ENCODE measurements at places on chromosomes 11 and 22.
A peak's percentile ranks its signal among the peaks of the same experiment; 100 is the strongest.

GRCh38 chr22:19598054-19598855 lies 74.0 kb upstream of the CLDN5 start:
- DNase-seq, result no peak

DNA sequence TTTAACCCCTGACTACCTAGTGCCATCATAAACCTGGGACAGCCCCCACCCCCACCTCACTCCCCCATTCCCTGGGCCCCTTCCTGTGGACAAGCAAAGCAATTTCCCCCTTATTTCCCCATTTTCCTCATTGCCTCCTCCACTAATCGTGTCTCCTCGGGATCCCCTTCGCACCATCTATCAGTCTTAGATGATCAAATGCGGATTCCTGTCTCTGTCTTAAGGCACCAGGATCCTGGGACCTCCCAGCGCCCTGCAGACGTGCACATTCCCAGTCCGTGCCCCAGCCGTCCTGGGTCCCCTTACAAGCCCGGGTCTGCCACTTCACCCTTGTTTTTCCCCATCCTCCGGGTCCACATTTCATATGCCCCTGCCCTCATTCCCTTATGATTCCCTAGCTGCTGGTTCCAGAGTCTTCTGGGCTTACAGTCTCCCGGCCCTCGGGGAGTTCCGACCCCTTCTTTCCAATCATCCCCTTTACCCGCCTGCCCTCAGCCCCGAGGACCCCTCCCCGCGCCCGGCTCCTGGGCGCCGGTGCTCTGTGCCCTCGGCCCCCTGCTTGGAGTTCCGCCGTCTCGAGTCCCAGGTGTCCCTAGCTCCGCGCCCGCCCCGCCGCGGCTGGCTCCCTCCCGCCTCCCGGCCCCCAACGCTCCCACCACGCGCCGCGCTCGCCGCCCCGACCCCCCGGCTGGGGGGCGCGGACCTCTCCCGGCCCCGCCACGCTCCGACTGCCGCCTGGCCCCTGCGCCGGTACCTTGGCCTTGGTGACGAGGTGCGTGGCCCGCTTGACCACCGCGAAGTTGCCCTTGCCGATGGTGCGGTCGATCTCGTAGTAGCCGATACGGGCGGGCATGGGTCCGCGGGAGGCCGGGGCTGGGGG lies 599 bp downstream of the SIK3 start:
- DNase-seq, result peak; percentile 43

- DNase-seq, result no peak
Observed at GRCh38 chr11:26743622-26744021, 21.8 kb upstream of the SLC5A12 start.

GRCh38 chr11:33778675-33779074 lies 4.4 kb upstream of the FBXO3 start:
- DNase-seq, result no peak

GRCh38 chr22:22556578-22556977 lies 2.5 kb downstream of the PRAME start:
- DNase-seq, result no peak

GRCh38 chr11:27409049-27409448 lies 46.0 kb upstream of the CCDC34 start:
- DNase-seq, result no peak

- DNase-seq, result no peak
Observed at GRCh38 chr11:5910540-5910939, 17.5 kb downstream of the OR52E5 start.

- DNase-seq, result no peak
Observed at GRCh38 chr11:71336996-71337754, 84.8 kb upstream of the SHANK2 start.

DNA sequence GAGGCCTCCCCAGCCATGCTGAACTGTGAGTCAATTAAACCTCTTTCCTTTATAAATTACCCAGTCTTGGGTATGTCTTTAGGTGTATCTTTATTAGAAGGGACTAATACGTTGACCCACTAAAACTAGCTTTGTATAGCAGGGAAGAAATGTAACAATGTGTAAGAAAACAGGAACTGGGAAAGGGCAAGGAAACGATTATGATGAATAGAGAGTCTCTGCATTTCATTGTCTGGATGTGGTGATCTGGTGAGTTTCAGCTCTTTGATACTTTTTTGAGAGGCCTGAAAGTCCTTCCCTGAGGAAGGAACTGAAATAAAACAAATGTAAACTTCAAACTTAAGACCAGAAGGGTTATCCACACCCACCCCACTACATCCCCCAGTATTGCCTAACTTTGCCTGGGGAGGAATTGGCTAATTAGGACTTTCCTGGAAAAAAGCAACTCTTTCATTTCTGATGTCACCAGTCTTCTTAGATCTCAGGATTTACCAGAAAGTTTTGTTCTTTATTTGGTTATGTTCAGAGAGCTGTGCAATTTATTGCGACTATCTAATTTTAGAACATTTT lies 119.0 kb downstream of the LDLRAD3 start:
- no peak for DNase-seq

DNA sequence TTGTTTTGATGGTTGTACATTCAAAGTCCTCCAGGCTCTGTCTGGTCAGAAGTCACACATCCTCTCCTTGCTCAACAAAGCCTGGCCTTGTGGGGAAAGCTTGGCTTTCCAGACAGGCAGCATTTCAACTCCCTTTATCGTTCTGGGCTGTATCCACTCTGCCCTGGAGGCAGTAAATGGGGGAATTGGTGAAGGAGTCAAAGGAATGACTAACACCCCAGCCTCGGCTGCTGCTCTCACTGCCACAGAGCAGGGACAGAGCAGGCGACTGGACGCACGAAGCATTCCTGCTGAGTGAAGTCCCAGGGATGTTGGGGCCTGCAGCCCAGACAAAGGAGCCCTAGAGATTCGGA lies 52.8 kb downstream of the WNT11 start:
- DNase-seq, result no peak

- no peak for DNase-seq
Observed at GRCh38 chr11:92776676-92777075, 192.8 kb upstream of the MTNR1B start.

- no peak for DNase-seq
Observed at GRCh38 chr11:61023086-61023965, 51.8 kb downstream of the CD6 start.

DNA sequence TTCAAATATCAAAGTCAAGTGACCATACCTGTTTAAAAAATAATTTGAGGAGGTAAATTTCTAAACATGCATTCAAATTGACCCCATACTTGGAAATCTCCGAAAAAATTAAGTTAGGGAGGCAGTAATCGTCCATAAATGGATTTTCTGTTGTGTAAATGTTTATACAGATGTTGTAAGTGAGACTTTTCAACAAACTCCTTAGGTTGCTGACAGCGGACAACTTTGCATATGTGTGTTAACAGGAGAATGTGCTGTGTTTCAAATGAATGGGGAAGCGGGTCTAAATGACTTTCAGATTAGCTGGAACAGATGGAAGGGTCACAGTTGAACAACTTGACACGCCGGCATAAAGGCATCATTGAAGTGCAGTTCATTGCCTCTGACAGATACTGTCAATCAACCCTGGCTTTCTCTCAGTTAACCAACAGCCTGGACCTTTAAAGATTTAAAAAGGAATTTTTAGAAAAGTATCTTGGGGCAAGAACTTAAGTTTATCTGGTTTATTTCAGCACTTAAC lies 98.2 kb upstream of the DBX1 start:
- DNase-seq, result no peak

DNA sequence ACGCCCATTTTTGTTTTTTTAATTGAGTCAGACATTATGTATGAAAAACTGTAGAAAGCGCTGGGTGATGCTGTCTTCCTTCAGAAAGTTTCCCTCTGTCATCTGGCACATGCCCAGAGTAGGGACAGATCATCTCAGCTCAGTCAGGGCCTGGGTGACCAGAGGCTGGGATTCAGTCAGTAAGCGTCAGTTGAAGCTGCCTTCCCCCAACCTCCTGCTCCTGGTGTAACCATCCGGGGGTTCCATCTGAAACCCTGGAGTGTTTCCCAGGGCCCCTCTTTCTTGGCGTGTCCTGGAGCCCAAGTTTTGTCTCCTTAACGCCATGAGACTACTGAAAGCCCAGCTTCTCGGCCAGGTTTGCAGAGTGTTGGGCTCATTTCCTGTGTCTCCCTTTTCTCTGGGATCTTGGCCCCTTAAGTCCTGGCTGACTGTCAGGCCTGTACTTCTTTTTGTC lies 10.7 kb downstream of the PPFIA1 start:
- DNase-seq, result no peak

DNA sequence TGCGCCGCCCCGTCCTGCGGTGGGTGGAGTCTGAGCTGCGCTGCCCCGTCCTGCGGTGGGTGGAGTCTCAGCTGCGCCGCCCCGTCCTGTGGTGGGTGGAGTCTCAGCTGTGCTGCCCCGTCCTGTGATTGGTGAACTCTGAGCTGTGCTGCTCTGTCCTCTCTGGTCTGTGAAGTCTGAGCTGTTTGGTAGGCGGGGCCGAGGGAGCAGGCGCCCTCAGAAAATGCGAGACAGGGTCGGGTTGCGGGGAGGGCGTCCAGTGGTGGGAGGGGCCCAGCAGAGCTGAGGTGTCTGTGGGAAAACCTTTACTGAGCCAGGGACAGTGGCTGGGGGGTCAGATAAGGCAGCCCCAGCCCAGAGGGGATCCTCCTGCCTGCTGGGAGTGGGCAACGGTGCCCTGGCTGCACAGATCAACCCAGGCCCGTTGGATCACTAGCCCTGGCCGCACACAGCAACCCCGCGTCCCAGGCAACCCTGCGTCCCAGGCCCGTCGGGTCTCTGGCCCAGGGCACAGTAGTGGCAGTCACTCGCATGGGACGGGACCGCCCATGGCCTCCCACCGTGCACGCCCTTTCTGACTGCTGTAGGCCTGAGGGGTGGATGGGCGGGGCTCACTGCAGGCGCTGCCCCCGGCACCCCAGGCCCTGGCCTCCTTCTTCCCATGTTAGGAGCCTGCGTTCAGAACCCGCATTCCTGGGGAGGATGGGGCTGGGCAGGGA lies 22.8 kb downstream of the BRSK2 start:
- no peak for DNase-seq

DNA sequence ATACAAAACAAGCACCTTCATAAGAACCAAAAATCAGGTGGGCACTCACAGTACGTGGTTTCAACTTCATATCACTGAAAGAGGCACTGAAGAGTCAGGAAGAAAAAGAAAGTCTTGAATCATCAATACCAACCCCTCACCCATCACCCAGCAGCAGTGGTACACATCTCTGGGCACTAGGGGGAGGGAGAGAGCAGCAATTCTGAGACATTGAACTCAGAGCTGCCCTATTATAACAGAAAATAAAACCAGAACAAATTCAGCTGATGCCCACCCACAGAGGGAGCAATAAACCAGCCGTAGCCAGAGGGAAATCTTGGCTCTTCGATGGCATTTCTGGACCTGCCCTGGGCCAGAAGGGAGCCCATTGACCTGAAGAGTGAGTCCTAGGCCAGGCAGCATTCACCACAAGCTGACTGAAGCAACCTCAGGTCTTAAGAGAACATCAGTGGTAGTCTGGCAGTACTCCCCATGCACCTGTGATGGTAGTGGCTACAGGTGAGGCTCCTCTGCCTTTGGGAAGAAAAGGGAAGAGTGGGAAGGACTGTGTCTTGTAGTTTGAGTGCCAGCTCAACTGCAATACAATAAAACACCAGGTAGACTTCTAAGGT lies 42.2 kb upstream of the FAM181B start:
- DNase-seq, result no peak

GRCh38 chr11:2662430-2663299 lies 37.1 kb downstream of the KCNQ1OT1 start:
- DNase-seq, result no peak

DNA sequence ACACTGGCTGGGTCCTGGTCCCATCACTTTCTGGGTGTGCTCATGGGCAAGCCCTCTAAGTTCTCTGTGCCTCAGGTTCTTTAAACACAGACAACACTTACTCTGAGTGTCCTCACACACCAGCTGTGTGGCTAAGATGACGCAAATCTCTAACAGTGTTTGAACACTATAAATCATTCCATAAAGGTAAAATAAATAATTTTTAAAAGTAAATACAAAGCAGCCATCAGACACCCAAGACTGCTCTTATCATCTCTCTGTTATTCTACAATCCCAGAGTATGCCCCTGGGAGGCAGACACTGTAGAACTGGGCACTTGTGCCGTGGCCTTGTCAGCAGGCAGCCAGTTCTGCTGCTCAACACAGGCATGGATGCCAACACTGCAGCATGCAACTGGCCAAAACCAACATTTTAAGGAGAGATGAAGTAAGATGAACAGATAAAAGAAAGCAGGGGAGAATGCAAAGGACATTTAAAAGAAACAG lies 56.8 kb downstream of the RPL27A start:
- DNase-seq, result no peak

DNA sequence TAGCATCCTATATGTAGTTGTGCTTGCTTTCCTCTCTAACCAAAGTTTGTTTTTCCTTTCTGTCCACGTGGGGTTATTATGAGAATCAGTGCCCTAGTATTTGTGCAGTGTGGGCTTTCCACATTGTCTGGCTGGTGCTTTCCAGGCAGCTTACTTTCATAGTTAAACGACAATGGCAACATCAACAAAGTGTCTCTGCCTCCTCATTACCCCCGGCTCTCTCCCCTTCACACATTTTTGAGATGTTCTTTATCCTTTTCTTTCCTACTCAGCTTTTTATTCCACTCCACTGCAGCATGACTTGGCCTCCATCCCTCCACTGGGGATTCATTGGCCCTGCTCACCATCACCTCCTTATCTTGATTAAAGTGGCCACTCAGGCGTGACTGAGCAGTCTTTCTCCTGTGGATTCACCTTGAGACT lies 19.1 kb downstream of the SPECC1L start:
- DNase-seq, result no peak

GRCh38 chr11:124830749-124831148 lies 30.5 kb upstream of the MSANTD2 start:
- no peak for DNase-seq

DNA sequence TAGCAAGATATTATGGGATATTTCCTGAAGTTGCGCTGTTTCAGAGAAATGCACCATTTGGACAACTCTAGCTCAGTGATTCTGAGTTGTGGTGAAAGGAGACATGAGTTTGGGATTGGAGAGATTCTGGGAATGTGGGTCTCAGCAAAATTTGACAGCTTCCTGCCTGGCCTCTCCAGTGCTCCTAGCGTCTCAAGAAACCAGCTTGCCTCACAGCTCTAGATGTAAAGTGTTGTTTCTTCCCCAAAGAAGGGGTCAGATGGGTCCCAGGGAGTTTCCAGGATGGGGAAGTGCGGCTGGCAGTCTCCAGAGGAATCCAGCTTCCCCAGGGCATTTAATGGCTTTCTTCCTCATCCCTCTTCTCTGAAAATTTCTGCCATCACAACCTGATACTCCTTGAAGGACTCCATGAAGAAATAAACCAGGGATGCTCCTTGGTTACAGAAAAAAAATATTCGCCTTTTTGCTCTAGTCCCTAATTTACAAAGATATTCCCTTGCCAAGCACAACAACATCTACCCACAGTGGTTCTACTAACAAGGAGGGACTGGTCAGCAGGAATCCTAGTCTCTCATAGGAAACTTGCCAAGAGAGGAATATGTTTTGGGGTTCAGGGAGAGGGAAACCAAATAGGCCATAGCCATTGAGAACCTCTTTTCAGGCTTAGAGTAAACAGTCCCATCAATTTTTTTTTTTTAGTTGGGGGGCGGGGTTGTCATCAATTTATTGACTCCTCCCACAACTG lies 185.4 kb upstream of the E2F8 start:
- DNase-seq, result no peak
